ENCODE measurements at places on chromosomes 2 and 18.
A peak's percentile ranks its signal among the peaks of the same experiment; 100 is the strongest.

DNA sequence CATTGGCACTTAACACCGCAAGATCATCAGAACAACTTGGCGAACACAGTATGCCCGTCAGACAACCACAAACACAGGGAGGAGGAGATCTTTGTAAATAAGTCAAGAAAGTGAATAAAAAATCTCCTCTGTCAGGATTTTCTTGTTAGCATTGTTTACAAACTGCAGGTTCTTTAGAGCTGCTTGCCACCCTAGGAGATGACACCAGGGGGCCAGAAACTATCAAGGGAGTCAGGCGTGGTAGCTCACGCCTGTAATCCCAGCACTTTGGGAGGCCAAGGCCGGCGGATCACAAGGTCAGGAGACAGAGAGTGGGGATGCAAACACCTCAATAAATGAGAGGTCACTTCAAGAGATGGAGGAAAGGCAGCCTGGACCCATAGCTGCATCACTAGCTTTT is 428.1 kb downstream of the SETBP1 start:
- no peak for DNase-seq

DNA sequence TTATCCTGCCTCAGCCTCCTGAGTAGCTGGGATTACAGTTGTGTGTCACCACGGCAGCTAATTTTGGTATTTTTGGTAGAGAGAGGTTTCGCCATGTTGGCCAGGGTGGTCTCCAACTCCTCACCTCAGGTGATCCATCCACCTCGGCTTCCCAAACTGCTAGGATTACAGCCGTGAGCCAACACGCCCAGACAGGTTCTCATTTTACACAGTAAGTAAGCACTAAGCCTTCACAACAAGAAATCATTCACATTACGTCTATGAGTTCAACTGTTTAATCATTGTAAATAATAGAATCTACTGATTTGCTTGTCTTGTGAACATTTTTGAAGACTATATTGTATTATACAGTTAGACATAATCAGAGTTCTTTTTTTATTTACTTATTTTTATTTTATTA is 131.5 kb upstream of the LRATD1 start:
- DNase-seq, result no peak

GRCh38 chr18:56569416-56569815 is 69.0 kb downstream of the TXNL1 start:
- no peak for DNase-seq

- no peak for DNase-seq
Measured at GRCh38 chr2:208183972-208184705, 5.7 kb downstream of the C2orf80 start.

- DNase-seq, result no peak
Measured at GRCh38 chr18:59012815-59013705, 126.6 kb upstream of the SEC11C start.

DNA sequence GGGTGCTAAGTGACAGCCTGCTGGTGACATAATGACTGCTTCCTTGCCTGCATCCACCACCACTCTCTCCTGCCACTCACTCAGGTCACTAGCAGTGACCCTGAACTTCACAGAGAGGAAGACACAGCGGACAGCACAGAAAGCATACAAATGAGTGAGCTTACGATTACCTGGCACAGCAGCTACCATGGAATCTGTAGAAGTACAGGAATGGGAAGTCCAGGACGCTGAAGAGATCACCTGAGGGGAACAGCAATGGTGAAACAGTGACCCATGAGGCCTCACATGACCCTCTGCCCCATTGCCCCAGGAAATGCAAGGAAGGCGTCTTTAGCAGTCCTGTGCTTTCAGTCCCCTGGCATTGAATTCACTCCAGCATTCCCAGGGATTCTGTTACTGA is 96.7 kb upstream of the RIOK3 start:
- no peak for DNase-seq

- DNase-seq, result no peak
Measured at GRCh38 chr18:12689256-12689850, 13.2 kb downstream of the CEP76 start.

- DNase-seq, result no peak
Measured at GRCh38 chr18:13672657-13673056, 53.7 kb downstream of the FAM210A start.

DNA sequence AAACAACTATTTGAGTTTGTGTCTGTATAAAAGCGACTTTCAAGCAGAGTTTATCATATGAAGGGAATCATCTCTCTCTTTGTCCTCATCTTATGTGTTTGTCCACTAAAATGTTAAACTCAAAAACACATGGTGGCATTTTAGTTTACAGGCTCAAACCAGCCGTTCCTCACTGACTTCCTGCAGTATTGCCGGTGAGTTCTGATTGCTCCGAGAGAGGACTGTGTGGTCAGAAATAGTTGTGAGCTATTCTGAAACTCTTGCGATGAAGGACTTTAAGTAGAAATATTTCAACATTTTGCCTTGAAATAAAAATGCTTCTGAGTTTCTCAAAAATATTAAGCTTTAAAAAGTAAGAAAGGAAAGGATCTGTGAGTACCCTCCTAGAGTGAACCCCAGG is 163.2 kb upstream of the CAVIN2 start:
- no peak for DNase-seq

GRCh38 chr2:66930339-66931220 is 466.6 kb upstream of the ETAA1 start:
- no peak for DNase-seq

GRCh38 chr2:234335661-234336228 is 161.1 kb downstream of the ARL4C start:
- peak; percentile 38 for DNase-seq

Measured in activated CD8-positive, alpha-beta memory T cell treated with anti-CD3 and anti-CD28 coated beads for 1 hour (primary cell).